ENCODE measurements at places on chromosomes 1 and 21. TPM values are rescaled to one million over a fixed set of nuclear protein-coding genes. Genes with fewer than 3 reads are reported as not detected.

GRCh38 chr21:15496911-15497310 lies 232.9 kb upstream of the USP25 start:
- no peak overlapping the region for H3K4me3 ChIP-seq
- H3K27me3 ChIP-seq = no peaks in the 10 kb centered on the region
- DNase-seq = no peak
- H3K27ac ChIP-seq = no peak overlapping the region
- no peaks in the 10 kb centered on the region for H3K36me3 ChIP-seq

HOOK1 gene
- total RNA-seq = 12.9 TPM

TAS1R1 gene
- total RNA-seq = not detected

GAS5 gene
- 1,009 TPM for total RNA-seq

GRCh38 chr1:185464777-185465176 lies 147.7 kb upstream of the IVNS1ABP start:
- DNase-seq = no peak
- no peaks in the 10 kb centered on the region for H3K36me3 ChIP-seq
- no peaks in the 10 kb centered on the region for H3K4me1 ChIP-seq
- H3K27ac ChIP-seq = no peak overlapping the region
- H3K4me3 ChIP-seq = no peak overlapping the region

GRCh38 chr1:26281091-26281958 lies 1.4 kb downstream of the SH3BGRL3 start:
- peaks cover 72% of the 10 kb centered on the region for H3K36me3 ChIP-seq
- no peak for DNase-seq
- peak overlapping the region; percentile 91 for H3K4me3 ChIP-seq
- H3K27ac ChIP-seq = peak overlapping the region; percentile 99
- no peaks in the 10 kb centered on the region for H3K27me3 ChIP-seq
- H3K4me1 ChIP-seq = peaks cover 78% of the 10 kb centered on the region

Measured in activated naive CD8-positive, alpha-beta T cell treated with anti-CD3 and anti-CD28 coated beads for 36 hours (primary cell).